ENCODE measurements at places on chromosomes 16 and 17. TPM values are rescaled to one million over a fixed set of nuclear protein-coding genes. Genes with fewer than 3 reads are reported as not detected.

Gene LRRC37A
- total RNA-seq: 3.0 TPM

Gene ABCA3
- 47.2 TPM for total RNA-seq

Gene PGAP6
- total RNA-seq: 14.8 TPM

Gene PTX4
- not detected for total RNA-seq

Gene EPOP
- total RNA-seq: 0.49 TPM

Gene CES4A
- 8.1 TPM for total RNA-seq

Gene WNT9B
- under 0.01 TPM for total RNA-seq

Gene ANKRD40CL
- not detected for total RNA-seq

Gene PHKG2
- 8.4 TPM for total RNA-seq

Gene NHLRC4
- total RNA-seq: 0.25 TPM

Gene HSD17B2
- 0.74 TPM for total RNA-seq

Gene ICAM2
- total RNA-seq: 7.1 TPM

Gene GFAP
- total RNA-seq: 299 TPM

Gene SOX8
- total RNA-seq: 21.6 TPM

Gene BAIAP2
- 20.2 TPM for total RNA-seq

Gene C1QL1
- 2.7 TPM for total RNA-seq

Gene ARHGDIG
- 29.5 TPM for total RNA-seq

Measured in temporal lobe (tissue), 4 donors.